ENCODE measurements at places on chromosomes 3 and 15.

GRCh38 chr15:79595306-79595705 lies 163.2 kb downstream of the MINAR1 start:
- no peak for DNase-seq

DNA sequence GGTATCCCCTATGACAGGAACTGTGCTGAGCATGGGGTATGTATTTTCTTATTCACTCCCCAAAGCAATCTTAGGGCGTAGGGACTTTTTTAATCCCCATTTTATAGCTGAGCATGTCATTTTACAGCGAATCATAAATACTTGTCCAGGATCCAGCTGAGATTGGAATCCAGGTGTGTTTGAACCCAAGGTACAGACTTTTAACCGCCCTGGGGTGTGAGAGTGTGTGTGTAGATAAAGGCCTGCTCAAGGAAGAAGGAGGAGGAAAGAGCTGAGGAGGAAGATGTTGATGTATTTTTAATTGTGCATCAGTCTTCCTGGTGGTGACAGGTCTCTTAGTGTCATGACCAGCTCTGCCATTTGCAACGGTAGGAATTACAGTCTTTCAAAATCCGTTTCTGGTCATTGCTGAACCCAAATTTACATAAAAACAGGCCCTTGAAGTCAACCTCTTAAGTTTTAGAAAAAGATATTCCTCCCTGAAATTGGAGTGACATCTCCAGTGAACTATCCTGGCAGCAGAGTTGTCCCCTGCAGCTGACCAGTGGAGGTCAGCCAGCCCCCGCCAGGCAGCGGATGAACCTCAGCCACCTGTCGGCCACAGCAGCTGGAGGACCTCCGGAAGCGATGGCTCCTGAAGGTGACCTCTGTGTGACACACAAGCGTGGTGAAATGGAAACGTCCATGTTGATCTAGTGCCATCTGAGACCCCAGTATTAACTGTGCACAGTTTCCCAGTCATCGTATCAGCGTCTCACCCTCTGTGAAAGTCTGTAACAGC lies 92.8 kb upstream of the MITF start:
- no peak for DNase-seq

DNA sequence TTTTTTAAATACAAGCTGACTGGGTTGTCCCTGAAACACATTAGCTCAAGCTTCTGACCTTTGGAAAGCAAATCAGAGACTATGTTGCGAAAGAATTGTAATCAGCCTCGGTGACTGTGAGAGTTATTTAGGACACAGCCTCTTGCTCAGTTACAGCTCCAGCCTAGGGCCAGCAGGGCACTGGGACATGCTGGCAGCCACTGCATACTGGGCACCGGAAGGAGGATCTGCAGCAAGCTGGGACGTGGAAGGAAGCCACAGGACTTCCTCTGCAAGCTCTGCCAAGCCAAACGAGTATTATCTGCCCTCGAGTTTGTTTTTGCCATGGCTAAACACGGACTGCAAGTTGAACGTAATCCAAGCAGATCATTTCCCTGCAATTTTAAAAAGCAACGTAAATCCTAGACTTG lies 24.4 kb upstream of the COPG1 start:
- peak; percentile 66 for DNase-seq

DNA sequence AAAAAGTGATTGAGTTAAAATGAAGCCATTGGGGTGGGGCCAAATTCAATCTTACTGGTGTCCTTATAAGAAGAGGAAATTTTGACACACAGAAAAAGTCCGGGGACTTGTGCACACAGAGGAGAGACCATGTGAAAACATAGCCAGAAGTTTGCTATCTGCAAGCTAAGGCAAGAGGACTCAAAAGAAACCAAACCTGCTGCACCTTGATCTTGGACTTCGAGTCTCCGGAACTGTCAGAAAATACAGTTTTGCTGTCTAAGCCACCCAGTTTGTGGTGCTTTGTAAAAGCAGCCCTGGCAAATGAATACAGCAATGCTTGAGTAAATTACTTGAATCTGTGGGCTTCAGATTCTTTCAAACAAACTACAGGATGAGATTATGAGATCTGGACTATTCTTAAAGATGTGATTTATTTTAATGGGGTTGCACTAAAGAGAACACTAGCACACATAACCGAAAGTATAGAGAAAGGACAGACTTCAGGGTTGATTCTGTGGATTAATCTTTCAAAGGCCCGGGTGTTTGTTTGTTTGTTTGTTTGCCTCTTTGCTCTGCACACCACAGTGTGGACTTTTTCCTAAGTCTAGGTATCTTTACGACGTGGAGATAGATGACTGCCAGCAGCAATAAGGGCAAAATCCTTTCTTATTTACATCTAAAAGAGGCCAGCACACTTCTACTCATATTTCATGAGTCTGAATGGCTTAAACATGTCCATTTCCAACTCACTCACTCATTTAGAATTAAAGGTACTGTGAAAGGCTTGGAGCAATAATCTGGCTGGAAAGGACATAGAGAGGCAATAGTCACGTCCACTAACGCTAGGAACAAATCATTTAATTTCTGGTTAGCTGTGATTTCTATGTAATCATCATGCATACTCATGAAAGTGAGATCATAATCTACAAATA lies 53.9 kb upstream of the SSR3 start:
- no peak for DNase-seq

GRCh38 chr3:185318141-185318540 lies 44.8 kb upstream of the MAP3K13 start:
- DNase-seq = no peak

GRCh38 chr15:72342385-72342784 lies 22.4 kb upstream of the CELF6 start:
- DNase-seq = no peak

GRCh38 chr3:105662306-105662705 lies 206.5 kb downstream of the CBLB start:
- DNase-seq = no peak

GRCh38 chr3:12421132-12421531 lies 63.1 kb upstream of the TSEN2 start:
- no peak for DNase-seq

DNA sequence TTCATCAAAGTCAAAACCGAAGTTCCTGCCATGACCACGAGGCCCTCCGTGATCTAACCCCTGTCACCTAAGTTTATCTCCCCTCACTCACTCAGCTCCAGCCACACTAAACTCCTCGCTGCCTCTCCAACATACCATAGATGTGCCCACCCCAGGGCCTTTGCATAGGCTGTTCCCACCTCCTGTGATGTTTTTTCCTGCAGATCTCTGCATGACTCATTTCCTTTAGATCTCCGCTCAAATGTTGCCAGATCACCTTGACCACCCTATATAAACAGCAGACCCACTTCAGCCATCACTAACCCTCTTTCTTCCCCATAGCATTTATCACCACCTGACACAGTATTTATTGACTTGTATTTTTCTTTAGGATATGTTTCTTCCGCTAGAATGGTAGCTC lies 58.5 kb downstream of the HRH1 start:
- no peak for DNase-seq

DNA sequence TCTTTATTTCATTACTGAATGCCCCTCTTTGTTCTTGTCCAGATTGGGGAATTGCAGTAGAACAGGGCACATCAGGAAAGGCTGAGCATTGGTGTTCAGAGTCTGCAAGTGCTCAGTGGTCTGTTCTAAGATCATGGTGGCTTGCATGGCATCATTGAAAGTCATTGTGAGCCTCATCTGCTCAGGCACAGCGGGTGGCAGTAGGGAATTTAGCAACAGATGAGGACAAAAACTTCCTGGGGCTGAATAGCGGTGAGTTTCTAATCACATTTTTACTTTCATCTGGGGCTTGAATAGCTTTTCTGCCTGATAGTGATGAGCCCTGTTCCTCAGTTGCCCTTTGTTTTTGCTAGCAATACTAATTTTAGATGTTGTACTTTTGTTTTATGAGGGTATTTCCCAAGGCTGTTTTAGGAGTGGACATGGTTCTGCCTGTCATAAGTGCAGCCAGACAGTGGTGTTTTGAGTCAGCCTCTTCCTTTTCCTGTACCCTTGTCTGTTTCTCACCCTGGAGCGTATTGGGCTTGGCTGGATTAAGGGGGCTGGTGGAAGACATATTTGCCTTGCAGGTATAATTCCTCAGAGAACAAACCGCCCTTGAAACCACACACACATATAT lies 127.2 kb upstream of the IL12A start:
- no peak for DNase-seq

DNA sequence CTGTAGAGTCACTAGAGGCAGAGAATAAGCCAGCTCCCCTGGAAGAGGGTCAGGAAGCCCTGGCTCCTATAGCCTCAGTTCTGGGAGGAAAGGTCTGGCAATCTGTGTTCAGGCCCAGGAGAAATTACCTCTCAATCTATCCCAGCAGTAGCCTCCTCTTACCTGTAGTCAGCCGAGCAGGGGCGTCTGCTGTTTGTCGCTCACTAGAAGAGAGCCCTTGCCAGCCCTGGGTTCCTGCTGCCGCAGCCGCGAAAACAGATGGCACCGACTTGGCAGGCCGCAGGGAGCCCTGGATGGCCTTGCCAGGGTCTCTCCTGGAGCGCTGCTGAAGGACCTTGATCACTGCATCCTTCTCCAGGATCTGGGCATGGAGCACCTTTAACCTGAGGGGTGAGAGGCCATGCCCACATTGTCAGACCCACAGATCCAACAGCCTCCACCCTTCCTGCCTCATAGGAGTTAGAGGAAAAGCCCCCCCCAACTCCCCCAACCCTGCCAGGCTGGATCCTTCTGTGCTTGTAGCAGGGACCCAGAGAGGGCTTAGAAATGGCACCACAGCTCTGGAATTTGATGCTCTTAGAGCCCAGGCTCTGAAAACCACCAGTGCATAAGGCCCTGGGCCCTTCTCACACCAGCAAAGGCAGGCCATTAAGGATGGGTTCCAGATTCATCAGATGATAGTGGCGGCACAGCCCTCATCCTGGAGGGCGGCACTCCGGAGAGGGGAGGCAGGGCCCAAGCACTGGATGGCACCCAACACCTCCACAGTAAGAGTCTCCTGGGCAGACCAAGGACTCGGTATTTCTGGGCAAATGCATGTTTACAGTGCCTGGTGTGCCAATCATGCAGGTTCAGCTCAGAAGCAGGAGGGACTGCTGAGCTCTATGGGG lies 14.9 kb downstream of the AMOTL2 start:
- DNase-seq = peak; percentile 16

GRCh38 chr15:42324308-42324707 lies 35.0 kb upstream of the CAPN3 start:
- DNase-seq = no peak

DNA sequence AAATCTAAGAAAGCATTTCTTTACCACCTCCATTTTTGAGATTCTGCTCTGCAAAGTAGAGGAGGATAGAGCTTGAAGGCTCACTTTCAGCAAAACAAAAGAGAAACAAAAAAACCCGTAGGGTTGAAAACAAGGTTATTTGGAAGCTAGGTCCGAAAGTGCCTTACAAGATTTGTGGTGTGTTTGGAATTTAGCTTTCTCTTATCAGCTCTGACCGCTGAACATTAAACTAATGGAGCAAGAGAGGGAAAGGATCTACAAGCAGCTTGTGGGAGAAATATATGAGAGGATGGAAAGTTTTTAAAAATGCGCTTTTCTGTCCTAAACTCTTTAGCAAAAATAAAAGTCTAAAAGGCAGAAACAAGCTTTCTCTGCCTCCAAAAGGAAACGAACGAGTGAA lies 545.5 kb downstream of the NTRK3 start:
- DNase-seq = no peak

DNA sequence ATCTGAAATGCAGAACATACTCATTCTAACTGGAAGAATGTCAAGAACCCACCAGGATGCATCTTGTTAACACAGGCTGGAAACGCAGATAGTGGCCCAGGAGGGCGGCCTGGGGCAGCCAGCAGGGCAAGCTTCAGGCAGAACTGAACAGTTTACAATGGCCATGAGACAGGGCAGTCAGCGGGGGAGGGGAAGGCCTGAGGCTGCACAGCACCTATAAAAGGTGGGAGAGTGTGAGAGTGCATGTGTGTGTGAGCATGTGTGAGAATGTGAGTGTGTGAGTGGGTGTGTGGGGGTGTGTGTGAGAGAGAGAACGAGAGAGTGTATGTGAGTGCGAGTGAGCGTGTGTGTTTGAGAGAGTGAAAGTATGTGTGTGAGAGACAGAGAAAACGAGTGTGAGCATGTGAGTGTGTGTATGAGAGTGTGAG lies 26.8 kb upstream of the SLCO2A1 start:
- DNase-seq = no peak

GRCh38 chr3:21830541-21830940 lies 79.5 kb upstream of the ZNF385D start:
- no peak for DNase-seq

DNA sequence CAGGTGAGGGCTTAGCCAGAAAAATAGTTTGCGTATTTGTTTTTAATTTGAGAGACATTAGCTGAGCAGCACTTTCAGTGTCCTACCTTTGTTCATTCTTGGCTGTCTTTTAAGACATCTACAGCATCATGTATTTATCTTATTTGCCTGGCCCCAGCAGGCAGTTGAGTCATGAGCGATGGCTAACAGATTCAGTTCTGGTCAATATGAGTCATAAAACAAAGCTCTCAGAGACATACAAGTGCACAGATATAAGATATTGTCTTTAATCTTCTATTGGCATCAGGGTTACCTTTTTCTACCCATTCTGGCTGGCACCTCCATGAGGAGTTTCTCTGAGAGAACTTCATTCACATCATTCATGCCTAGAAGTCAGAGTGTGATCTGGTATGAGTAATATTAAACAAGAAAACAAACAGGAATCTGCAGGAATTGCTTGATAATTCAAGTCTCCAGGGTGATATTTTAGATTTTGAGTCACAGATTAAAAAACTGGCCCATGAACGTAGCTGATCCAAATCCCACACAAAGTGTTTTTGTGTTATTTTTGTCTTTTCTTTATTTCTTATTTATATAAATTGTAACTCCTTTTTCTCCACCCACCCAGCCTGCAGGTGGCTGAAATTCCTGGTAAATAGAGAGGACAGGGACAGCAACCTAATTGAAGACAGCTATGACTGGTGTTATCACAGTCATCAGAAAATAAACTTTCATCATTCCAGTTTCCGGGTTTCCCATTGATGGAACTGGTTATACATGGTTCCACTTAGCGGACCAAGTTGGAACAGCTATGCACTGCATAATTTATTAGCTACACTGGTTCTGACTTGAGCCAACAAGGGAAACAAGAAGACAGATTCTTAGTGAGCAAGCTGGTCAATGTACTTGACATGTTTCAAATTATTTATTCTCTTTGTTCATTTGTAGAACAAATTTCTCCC lies 47.3 kb downstream of the PLSCR2 start:
- no peak for DNase-seq

- DNase-seq = peak; percentile 2
Observed at GRCh38 chr3:126370055-126370454, 12.8 kb upstream of the KLF15 start.

DNA sequence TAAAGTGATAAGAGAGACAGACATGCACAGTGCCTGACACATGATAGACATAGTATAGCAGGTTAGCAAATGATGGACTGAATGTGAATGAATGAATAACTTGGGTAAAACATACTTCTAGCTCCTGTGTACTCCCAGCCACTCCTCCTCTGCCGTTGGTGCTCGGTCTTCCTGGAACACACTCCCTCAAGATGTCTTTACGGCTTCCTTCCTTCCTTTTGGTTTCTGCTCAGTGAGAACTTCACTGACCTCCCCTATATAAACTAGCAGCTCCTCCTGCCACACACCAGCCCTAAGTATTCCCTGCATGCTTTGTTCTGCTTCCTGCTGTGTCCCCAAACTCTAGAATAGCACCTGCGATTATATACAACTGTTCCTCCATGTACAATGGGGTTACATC lies 50.2 kb downstream of the RAD54L2 start:
- no peak for DNase-seq

- no peak for DNase-seq
Observed at GRCh38 chr3:42780892-42781700, 8.0 kb upstream of the CCDC13 start.
